ENCODE measurements at places on chromosomes 13 and 19. TPM values are rescaled to one million over a fixed set of nuclear protein-coding genes. Genes with fewer than 3 reads are reported as not detected.

DNA sequence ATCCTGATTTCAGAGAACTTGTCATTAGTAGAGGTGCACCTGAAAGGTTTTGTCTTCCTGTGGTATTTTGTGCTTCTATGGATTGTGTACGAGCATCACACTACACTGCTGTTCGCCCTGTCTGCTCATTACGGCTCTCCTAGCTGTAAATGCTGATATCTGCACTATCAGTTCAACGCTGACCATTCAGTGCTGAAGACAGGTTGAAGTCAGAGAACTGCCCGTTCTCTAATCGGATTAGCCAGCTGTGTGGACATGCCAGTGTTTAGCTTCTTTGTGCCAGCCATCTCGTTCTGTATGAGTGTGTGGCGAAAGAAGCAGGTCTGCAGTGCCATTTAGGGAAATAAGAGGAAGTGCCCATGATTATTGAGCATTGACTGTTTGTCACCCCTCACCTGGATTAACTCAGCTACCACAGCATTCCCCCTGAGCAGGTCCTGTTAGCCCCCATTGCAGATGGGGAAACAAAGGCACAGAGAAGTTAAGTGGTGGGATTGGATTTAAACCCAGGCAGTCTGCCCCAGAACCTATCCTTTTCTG lies 21.6 kb upstream of the C1QTNF9 start:
- H3K27ac ChIP-seq: no peak overlapping the region
- H3K27me3 ChIP-seq: no peaks in the 10 kb centered on the region
- no peak overlapping the region for H3K4me3 ChIP-seq
- peaks cover 12% of the 10 kb centered on the region for H3K36me3 ChIP-seq

GRCh38 chr19:23795462-23795861 lies 36.8 kb upstream of the ZNF681 start:
- 0 out of 2 replicates have a peak, but pooled peaks cover 4% of the 10 kb centered on the region for H3K36me3 ChIP-seq
- H3K27me3 ChIP-seq: no peaks in the 10 kb centered on the region
- H3K4me1 ChIP-seq: no peaks in the 10 kb centered on the region
- DNase-seq: no peak

DNA sequence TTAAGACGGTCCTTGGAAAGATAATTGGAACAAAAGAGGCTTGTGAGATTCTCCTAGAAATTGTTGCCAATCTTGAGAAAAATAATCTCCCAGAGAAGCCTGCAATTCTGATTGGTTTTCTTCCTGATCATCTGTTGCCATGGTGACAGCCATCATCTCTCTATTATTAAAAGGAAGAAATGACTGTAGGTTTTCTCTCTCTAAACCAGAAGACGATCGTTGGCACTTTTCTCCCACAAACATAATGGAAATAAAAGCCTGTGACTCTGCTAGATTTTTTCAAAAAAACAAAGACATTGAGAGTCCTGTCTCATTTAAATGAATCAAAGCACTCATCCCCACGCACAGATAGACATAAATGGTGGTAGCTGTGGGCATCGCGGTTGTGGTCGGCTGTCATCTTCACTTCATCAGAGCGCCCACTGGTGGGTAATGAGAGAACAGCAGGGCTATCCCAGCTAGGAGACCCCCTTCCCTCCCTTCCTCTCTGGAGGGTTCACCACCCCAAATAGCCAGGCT lies 21.7 kb upstream of the CALM3 start:
- H3K4me1 ChIP-seq: no peaks in the 10 kb centered on the region
- H3K27me3 ChIP-seq: no peaks in the 10 kb centered on the region
- H3K4me3 ChIP-seq: no peak overlapping the region
- no peaks in the 10 kb centered on the region for H3K36me3 ChIP-seq

GRCh38 chr19:9060564-9061340 lies 26.1 kb upstream of the OR1M1 start:
- H3K4me3 ChIP-seq: no peak overlapping the region
- no peaks in the 10 kb centered on the region for H3K27me3 ChIP-seq
- DNase-seq: no peak
- H3K4me1 ChIP-seq: peaks cover 32% of the 10 kb centered on the region
- H3K27ac ChIP-seq: no peak overlapping the region

DNA sequence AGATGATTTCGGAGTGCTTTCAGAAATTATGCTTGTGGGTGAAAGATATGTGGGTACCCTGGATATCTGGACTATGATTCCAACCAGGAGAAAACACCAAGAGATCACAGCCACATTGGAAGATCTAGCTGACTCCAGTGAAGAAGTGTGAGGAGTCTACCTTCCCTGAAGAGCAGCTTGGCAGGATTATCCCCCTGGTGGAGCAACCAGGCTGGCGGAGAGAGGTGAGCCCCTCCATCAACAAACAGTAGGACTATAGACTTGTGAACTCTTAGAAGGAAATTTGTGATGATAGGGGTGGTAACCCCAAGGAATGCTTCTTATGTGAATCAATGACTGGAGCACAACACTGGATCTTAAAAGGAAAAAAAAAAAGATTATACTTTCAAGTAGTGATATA lies 47.8 kb upstream of the DIAPH3 start:
- no peak overlapping the region for H3K4me3 ChIP-seq
- no peaks in the 10 kb centered on the region for H3K36me3 ChIP-seq
- DNase-seq: no peak
- H3K4me1 ChIP-seq: no peaks in the 10 kb centered on the region

ANKLE1 gene
- total RNA-seq: 0.65 TPM
